Naive B cell (primary cell): ENCODE measurements at places on chromosomes 1 and 21. TPM values are rescaled to one million over a fixed set of nuclear protein-coding genes. Genes with fewer than 3 reads are reported as not detected.

- H3K27me3 ChIP-seq: no peaks in the 10 kb centered on the region
- H3K27ac ChIP-seq: no peak overlapping the region
- no peak overlapping the region for H3K4me3 ChIP-seq
- H3K4me1 ChIP-seq: no peaks in the 10 kb centered on the region
Measured at GRCh38 chr1:102529446-102529845, 532.7 kb upstream of the OLFM3 start.

The MATN1 gene
- 0.39 TPM for polyA plus RNA-seq

DNA sequence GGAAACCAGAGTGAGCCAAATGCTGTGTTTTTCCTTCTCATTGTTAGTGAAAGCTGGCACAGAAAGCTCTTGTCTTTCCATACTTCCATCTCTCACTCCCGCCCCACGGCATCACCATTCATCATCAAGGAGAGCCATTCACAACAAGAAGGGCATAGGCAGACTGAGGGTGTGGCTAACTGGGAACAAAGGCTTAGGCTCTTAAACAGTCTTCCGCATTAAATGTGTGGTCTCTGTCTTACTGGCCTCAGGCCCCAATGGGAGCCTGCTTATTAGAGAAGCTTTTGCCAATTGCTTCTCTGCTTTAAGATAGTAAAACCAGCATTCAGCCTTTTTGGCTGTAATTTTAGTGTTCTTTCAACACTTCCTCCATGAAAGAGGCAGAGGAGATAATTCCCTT lies 51.4 kb downstream of the TNFSF18 start:
- peaks cover 16% of the 10 kb centered on the region for H3K36me3 ChIP-seq
- no peak overlapping the region for H3K4me3 ChIP-seq
- no peak for DNase-seq
- H3K27me3 ChIP-seq: no peaks in the 10 kb centered on the region
- H3K27ac ChIP-seq: no peak overlapping the region
- H3K4me1 ChIP-seq: no peaks in the 10 kb centered on the region

- DNase-seq: no peak
- H3K4me1 ChIP-seq: peaks cover 7% of the 10 kb centered on the region
- H3K27me3 ChIP-seq: no peaks in the 10 kb centered on the region
- H3K27ac ChIP-seq: no peak overlapping the region
- no peak overlapping the region for H3K4me3 ChIP-seq
Measured at GRCh38 chr21:34054259-34054658, 19.1 kb upstream of the MRPS6 start.

- no peaks in the 10 kb centered on the region for H3K27me3 ChIP-seq
- H3K4me3 ChIP-seq: no peak overlapping the region
- no peak for DNase-seq
- H3K4me1 ChIP-seq: peaks cover 32% of the 10 kb centered on the region
Measured at GRCh38 chr1:172647110-172647564, 11.8 kb upstream of the FASLG start.

DNA sequence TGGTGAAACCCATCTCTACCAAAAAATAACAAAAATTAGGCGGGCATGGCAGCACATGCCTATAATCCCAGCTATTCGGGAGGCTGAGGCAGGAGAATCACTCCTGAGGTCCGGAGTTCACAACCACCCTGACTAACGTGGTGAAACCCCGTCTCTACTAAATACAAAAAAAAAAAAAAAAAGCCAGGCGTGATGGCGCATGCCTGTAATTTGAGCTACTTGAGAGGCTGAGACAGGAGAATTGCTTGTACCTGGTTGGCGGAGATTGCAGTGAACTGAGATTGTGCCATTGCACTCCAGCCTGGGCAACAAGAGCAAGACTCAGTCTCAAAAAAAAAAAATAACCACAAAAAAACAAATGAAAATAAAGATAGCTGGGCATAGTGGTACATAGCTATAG lies 42.3 kb downstream of the CC2D1B start:
- no peaks in the 10 kb centered on the region for H3K4me1 ChIP-seq
- no peak overlapping the region for H3K27ac ChIP-seq
